Activated naive CD4-positive, alpha-beta T cell treated with anti-CD3 and anti-CD28 coated beads, Interleukin-2, amount 50 U/mL, for 72 hours (primary cell): ENCODE measurements at places on chromosomes 1 and 21. TPM values are rescaled to one million over a fixed set of nuclear protein-coding genes. Genes with fewer than 3 reads are reported as not detected.

BTBD19 gene
- total RNA-seq = 16.7 TPM

EDN2 gene
- not detected for total RNA-seq

NEK2 gene
- 75.4 TPM for total RNA-seq

RGS1 gene
- total RNA-seq = 9.0 TPM

PPT1 gene
- total RNA-seq = 84.1 TPM

PLXNA2 gene
- 0.04 TPM for total RNA-seq

SPTA1 gene
- total RNA-seq = not detected

USP21 gene
- 30.3 TPM for total RNA-seq

EPHX1 gene
- total RNA-seq = 3.1 TPM

ANGPTL3 gene
- not detected for total RNA-seq

PATJ gene
- 24.7 TPM for total RNA-seq

MAP10 gene
- 1.9 TPM for total RNA-seq

GPR52 gene
- 2.6 TPM for total RNA-seq

RSPH1 gene
- 0.33 TPM for total RNA-seq

SLC9A1 gene
- 18.8 TPM for total RNA-seq

ETV3L gene
- total RNA-seq = not detected

RCOR3 gene
- total RNA-seq = 42.9 TPM

NECTIN4 gene
- not detected for total RNA-seq

PYGO2 gene
- total RNA-seq = 55.3 TPM

ZNF697 gene
- 0.09 TPM for total RNA-seq

CORT gene
- total RNA-seq = 0.32 TPM

TAS1R3 gene
- 0.43 TPM for total RNA-seq

ARTN gene
- total RNA-seq = not detected

SELL gene
- 341 TPM for total RNA-seq

OR6N1 gene
- not detected for total RNA-seq

DDR2 gene
- total RNA-seq = 0.31 TPM

S100A14 gene
- not detected for total RNA-seq

CYP4X1 gene
- not detected for total RNA-seq

SPRR1A gene
- total RNA-seq = not detected

UBE2U gene
- total RNA-seq = not detected

FAM78B gene
- not detected for total RNA-seq

BATF3 gene
- 31.4 TPM for total RNA-seq

TTLL7 gene
- total RNA-seq = 1.5 TPM

DIO1 gene
- not detected for total RNA-seq

PCBP3 gene
- 19.7 TPM for total RNA-seq

RNF186 gene
- not detected for total RNA-seq

OLIG1 gene
- total RNA-seq = not detected
